Cortex of kidney (tissue), 1 donor: ENCODE measurements at places on chromosomes 3 and 15.

DNA sequence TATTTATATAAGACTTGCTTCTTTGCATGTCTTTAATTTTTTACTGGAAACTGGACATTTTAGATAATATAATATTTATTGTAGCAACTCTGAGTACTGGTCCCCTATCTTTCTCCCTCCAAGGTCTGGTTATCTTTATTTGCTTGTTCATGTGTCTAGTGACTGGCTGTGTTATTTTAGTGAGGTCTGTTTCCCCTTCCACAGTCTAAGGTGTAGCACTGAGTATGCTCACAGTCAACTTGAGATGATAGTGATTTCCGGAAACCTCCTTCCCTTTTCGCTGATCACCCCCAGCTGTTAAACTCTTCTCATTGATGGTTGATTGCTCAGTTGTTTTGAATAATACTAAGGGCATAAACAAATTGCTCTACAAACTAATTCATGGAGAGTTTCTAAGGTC, 37.0 kb downstream of the PCNP start:
- DNase-seq, result no peak

DNA sequence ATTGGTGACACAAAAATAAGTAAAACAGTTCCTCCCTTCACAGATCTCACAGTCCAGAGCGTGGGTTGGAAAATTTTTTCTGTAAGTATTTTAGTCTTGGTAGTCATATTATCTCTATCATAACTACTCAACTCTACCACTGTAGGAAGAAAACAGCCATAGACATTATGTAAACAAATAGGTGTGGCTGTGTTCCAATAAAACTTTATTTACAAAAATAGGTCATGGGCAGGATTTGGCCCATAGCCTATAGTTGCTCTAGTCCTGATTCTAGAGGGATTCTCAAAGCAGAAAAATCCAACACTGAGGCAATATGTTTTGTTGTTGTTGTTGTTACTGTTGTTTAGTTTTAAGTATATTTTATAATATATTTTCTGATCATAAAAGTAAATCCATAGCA, 206.1 kb upstream of the GADL1 start:
- no peak for DNase-seq

DNA sequence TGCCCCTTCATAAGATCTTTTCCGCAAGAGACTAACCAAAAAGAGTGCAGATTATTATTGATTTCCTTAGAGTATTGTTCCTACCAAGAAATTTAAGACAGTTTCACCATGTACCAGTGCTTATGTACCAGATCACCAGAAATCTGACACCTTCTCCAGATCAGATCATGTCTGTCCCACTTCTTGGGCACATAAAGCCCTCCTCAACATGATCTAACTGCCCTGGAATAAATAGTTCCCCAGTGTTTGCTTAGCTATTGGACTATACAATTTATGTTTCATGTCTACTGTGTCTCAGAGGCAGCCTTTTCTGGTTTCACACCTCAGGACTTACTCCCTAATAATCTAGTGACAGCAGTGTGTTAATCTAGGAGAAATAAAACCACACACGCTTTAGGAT, 46.8 kb downstream of the NME9 start:
- no peak for DNase-seq

- no peak for DNase-seq
Observed at GRCh38 chr3:71428841-71429596, 154.5 kb downstream of the FOXP1 start.

- DNase-seq, result no peak
Observed at GRCh38 chr3:10964537-10965167, 27.9 kb upstream of the SLC6A1 start.

- DNase-seq, result no peak
Observed at GRCh38 chr3:141498598-141499223, 11.9 kb downstream of the RASA2 start.
